ENCODE measurements at places on chromosomes 5 and 9.
A peak's percentile ranks its signal among the peaks of the same experiment; 100 is the strongest.

DNA sequence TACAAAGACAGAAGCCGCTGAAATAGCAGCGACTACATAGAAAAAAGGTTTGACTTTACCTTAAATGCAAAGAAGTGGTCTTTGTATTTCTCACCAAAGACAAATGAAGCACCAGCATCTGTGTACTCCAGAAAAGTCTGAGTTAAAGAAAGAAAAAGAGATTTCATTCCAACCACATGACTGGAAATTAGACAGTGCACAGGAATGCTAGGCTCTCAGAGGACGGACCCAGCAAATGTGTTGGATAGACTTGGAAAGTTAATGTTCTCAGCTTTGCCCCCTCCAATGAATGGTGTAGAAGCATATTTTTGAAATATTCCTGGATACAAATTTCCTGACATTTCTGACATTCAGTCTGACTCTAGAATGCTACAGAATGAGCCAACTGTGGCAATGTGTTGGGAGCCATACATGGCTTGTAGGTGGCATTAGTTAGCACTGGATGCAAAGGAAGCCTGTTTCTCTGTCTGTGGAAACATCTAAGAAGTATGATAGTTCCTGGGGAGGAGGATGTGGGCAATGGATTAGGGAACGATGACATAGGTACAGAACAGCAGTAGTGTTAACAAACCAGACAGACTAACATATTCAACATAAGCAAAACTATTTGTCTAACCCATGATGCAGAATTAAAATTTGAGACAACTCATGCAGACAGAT is 43.3 kb downstream of the SLC28A3 start:
- DNase-seq: no peak

DNA sequence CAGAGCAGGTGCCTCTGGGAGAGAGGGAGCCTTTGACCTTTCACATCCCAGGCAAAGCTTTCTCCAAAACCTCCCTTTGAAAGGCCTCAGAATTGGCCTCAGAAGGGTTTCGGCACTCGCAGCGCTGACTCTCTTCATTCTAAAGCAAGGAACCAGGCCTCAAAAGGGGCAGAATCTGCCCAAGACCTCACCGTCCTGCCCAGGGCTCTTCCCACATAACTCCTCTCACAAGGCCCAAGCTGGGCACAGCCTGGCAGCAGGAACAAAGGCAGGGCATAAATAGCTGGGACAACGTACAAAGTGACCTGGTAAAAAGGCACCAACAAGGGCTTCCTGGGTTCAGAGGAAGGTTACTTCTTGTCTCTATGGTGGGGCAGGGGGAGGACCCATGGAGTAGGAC is 166.3 kb upstream of the FSTL4 start:
- no peak for DNase-seq

DNA sequence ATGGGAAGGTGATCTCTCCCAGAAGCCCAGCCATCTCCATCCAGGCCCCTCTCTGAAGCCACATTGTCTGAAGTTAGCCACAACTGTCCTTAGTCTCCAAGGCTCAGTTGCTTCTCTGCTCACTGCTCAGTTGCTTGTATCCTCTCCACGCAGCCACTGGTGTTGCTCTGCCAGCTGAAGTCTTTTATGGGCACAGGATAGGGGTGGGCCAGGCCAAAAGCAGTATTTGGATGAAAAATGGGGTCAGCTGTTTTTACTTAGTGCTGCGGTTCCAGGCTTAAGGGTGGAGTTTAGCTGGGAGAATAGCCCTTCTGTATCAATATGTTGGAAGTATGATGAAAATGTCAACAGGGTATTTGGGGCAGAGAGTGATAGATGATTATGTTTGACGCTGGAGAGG is 168.8 kb upstream of the PPP1R2B start:
- no peak for DNase-seq

GRCh38 chr9:36530224-36530623 is 42.5 kb upstream of the MELK start:
- no peak for DNase-seq

DNA sequence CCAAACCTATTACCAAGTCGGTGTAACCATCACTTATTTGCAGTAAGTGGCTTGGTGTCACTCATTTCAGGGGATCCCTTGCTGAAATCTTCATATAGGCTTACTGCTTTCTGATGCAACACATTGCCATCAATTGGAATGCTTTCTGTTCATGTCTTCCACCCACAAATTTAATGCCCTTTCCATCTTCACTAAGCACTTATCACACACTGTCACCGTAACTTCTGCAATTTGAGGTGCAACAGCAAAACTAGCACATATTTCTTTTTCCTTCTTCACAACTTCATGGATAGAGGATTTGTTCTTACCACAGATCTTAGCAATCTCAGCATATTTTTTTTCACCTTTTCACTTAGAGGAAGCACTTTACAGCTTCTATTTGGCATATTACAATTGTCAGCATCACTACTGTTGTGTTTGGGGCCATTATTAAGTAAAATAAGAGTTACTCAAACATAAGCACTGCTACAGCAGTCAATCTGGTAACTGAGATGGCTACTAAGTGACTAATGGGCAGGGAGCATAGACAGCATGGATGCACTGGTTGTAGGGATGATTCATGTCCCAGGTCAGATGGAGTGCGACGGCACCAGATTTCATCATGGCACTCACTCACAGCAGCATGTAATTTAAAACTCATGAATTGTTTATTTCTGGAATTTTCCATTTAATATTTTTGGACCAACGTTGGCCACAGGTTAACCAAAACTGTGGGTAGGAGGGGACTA is 70.1 kb downstream of the PIP5K1B start:
- DNase-seq: no peak

DNA sequence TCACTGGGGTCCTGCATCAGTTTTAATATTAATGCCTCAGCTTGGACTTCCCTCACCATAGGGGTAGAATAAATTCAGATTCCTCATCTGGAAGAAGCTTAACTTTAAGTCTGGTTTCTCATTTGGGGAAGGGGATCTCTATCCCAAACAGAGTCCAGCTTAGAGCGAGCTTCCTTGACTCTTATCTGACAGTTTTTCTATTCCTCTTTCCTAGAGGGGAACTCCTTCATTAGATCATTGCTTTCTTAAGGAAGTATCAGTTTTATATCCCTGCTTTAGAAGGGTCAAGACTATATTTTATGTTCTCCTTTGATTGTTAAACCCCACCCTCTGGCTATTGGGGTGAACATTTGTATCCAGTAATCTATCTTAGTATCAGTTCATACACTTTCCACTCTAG is 24.2 kb upstream of the CDC42SE2 start:
- no peak for DNase-seq

DNA sequence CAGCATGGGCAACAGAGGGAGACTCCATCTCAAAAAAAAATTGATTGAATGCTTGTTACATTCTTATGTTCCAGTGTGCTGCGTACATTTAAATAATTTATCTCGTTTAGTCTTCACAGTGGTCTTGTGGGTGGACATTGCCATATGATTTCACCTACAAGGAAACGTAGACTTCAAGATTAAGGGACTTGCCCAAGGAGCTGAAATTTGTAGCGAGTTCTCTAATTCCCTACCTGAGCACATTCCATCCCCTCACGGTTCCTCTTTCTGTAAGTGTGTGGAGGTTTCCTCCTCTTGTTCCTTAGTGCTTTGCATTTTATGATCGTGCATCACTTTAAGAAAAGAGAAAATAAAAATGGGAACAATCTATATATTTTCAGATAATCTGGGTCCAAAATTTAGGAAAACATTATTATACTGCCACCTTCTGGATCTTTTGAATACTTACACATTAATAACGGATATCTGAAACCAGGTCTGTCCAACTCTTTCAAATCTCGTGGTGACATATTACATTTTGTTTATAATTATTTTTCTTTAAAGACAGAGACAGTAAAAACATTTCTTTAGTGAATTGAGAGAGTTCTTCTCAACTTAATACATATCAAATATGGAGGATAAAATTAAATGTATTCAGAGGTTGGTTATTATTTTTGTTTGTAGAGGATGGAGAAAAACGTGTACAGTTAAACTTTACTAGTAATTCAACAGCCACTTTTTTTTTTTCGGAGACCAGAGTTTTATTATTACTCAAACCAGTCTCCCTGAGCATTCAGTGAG is 29.9 kb upstream of the C7 start:
- DNase-seq: peak; percentile 14

GRCh38 chr5:142286111-142286510 is 38.7 kb downstream of the SPRY4 start:
- DNase-seq: no peak

DNA sequence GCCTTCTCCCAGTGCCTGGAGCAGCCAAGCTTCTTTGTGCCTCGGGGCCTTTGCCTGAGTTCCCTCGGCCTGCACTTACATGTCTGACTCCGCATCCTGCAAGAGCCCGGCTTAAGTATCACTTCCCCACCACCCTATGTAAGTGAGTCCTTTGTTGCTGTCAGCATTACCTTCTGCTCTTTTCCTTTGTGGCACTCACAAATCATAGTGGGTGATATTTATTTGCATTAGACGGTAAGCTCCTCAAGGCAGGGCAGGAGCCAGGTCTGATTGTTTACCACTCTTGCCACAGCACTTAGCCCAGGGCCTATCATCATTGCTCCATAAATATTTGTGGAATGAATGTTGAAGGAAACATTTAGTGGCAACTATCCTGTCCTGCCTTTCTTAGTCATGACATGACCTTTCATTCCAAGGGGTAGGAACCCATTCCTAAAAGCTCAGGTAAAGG is 4.8 kb downstream of the GM2A start:
- DNase-seq: no peak

DNA sequence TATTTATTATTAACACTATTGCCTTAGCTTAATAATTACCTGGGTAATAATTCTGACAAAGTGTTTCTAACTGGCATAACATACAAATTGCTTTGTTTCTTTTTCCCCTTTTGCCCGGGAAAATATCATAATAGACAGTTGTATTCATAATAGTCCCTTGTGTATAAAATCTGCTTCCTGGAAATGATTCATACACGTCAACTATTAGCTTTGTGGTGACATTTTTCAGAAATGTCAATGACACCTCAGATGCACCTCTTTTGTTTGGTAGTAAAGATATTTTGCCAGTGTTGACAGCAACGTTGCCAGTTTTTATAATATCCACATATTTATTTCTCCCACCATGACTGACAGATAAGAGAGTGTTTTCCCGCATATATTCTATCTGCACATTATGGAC is 73.0 kb downstream of the RASEF start:
- DNase-seq: no peak

DNA sequence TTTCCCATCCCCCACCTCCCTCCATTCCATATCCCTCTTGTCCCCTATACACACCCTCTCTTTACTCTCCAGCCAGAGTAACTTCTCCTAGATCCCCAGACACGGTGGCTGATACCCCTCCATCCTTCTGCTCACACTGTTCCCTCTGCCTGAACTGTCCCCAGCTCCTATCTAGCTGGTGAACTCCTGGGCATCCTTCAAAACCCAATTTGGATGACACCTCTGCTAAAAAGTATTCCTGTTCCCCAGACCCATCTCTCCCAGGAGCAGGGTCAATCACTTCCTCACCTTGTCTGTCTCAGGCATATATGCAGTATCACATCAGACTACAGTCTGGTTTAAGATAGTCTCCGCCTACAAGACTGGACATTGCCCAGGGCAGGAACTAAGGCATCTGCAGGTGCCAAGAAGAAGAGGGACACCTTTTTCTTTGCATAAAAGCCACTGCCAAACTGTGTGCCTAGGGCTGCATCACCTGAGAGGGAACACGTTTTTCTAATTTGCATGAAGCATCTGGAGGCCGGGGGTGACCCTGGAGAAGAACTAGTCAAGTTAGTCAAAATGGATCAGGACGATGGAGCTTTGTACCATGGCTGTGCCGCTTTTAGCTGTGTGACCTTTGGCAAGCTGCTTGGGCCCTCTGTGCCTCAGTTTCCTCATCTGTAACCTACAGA is 27.1 kb downstream of the NR5A1 start:
- no peak for DNase-seq

GRCh38 chr5:68922172-68922987 is 171.4 kb upstream of the SLC30A5 start:
- DNase-seq: no peak

DNA sequence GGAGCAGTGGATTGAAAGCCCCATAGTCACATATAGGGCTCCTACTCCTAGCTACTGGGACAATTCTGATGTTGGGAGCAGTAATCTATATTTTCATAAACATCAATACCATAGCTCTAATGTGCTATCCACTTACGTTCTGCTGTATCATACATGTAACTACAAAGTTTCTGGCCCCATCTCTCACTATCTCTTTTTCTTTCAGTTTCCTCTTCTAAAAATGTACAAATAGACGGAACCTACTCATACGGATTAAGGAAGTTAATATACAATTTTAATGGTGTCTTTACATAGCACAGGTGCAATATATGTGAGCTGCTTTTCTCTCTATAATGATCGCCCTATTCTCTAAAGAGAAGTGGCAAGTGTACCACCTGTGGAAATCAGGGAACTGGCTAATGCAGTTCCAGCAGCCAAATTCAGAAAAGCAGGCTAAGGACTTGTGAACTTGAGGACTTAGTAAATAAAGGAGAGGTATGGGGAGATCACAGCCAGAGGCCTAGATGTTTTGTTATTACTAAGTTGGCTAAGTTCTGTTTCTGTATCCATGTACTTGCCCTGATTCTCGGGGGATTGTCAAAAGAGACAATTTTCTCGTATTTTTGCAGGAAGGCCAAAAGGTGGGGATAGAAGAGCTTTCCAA is 1021.9 kb downstream of the CDH12 start:
- DNase-seq: no peak

GRCh38 chr5:156126716-156127115 is 200.2 kb upstream of the SGCD start:
- no peak for DNase-seq
